Psoas muscle (tissue), 8 donors: ENCODE measurements at places on chromosomes 12 and 14. TPM values are rescaled to one million over a fixed set of nuclear protein-coding genes. Genes with fewer than 3 reads are reported as not detected.

The ABHD4 gene
- total RNA-seq: 16.6 TPM

DNA sequence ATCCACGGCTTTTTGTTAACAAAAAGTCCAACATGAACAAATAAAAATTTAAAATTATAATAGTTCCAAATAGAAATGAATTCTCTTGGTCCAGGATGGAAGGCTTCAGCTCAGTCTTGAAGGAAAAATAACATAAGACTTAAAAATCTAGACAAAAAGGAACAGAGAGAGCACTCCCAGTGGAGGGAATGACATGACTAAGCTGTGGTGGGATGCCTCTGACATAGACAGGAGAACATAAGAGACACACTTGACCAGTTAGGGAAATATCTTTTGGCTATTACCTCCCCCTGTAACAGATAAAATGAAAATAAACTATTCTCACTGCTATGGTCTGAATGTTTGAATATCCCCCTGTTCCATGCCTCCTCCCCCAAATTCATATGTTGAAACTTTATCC is 106.8 kb downstream of the BBS10 start:
- no peak for DNase-seq

The CLEC4D gene
- not detected for total RNA-seq

DNA sequence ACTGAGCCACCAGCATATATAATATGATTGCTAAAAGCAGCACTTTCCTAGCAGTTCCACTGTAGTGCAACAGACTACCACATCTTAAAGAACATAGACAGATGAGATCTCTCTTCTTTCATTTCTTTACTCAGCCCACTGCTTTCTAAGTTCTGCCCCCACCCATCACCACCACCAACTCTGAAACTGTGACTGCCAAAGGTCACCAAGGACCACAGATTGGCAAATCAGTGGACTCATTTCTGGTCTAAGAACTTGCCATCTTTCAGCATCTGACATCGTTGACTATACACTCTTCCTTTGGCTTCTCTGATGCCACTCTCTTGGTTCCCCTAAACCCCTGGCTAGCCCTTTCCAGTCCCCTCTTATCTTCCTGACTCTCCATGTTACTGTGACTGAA is 38.4 kb downstream of the IFNG start:
- DNase-seq: no peak

The RTL1 gene
- total RNA-seq: not detected

- no peak for DNase-seq
These were observed 176.5 kb downstream of the ZFP36L1 start for GRCh38 chr14:68616221-68616902.

The VWF gene
- 99.3 TPM for total RNA-seq

GRCh38 chr14:95045106-95045701 is 112.1 kb downstream of the DICER1 start:
- DNase-seq: no peak

The CCDC177 gene
- not detected for total RNA-seq

DNA sequence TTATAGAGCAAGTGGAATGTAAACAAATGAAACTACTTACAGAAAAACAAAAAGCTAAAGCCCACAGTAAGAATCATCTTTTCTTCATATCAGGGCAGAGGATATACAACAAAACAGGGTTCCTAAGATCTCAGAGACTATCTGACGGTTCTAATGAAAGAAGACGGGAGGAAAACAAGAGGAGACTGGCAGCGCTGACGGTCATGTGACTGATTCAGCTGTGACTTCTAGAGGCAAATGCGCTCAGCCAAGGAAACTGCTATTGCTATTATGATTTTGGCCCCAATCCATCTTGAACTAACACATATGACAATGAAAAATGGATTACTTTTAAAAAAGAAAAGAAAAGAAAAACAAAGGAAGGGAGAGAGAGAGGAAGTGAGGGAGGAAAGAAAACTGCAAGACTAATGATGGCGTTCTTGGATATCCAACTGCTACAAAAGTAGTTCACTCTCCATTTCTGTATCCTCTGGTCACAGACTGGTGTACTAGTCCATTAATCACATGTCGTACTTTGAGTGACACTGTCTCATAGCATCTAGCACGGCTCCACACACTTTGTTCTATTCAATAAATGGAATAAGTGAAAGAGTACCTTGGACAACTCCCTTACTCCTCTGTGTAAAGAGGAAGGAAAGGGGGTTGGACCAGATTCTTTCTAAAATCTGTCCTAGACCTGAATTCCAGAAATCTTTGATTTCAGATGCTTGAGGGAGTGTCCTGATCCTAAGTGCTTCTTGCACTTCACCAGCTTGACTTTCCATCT is 119.3 kb downstream of the DAD1 start:
- DNase-seq: no peak

GRCh38 chr14:74577948-74578275 is 34.1 kb downstream of the LTBP2 start:
- no peak for DNase-seq

The METTL17 gene
- total RNA-seq: 29.7 TPM

DNA sequence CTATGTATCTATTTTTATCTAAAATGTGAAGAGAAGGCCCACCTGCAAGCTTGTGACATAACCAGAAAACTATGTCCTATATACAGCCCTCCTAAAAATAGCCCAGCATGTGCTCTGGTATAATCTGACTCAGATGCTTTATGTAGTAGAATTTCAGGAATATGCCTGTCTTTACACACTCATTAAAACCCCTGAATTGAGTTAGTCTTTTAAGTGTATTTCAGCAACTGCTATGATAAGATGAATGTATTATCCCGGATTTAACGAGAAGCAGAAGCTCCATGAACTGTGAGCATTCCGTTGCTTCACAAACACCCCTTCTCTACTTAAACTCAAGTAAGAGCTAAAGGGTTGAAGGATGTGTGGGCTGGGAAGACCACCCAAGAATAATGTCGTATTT is 89.9 kb upstream of the PRICKLE1 start:
- no peak for DNase-seq

The IAPP gene
- total RNA-seq: not detected

The CLEC7A gene
- total RNA-seq: 1.6 TPM

GRCh38 chr12:17928708-17929366 is 161.2 kb downstream of the RERGL start:
- no peak for DNase-seq

DNA sequence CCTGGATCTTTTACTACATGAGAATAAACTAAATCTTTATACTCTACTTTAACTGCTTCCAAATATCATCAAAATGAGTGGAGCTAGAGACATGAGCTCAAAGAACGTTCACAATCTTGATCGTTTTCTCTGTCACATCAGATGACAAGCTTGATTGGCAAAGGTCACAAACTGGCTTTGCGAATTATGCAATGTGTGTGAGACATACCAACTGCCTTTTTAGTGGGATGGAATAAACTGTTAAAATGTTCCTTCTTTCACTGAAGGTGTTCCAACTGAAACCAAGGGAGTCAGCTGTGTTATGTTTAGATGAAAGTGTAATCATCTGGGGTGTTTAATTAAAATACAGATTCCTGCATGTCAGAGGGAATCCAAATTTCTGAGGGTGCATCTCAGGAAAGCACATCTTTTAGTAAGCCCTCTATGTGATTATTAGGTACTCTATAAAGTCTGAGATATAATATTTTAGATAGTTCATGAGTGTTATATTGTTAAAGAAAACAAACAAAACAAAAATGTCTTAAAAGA is 21.9 kb downstream of the KITLG start:
- no peak for DNase-seq

GRCh38 chr12:62249419-62249818 is 10.8 kb upstream of the USP15 start:
- DNase-seq: no peak

- no peak for DNase-seq
These were observed 242.7 kb downstream of the VRK1 start for GRCh38 chr14:97039717-97040363.

DNA sequence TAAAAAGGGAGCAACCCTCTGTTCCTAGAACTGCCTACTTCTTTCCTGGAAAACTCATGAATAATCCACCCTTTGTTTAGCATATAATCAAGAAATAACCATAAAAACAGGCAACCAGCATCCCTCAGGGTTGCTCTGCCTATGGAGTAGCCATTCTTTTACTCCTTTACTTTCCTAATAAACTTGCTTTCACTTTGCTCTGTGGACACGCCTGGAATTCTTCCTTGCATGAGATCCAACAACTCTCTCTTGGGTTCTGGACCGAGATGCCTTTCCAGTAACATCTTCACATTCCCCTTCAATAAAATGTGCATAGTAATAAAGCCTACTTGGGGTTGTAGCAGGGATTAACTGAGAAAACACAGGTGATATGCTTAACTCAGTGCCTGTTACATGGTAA is 286.4 kb upstream of the AMIGO2 start:
- DNase-seq: no peak

GRCh38 chr12:71782017-71782416 is 27.4 kb downstream of the RAB21 start:
- DNase-seq: no peak

DNA sequence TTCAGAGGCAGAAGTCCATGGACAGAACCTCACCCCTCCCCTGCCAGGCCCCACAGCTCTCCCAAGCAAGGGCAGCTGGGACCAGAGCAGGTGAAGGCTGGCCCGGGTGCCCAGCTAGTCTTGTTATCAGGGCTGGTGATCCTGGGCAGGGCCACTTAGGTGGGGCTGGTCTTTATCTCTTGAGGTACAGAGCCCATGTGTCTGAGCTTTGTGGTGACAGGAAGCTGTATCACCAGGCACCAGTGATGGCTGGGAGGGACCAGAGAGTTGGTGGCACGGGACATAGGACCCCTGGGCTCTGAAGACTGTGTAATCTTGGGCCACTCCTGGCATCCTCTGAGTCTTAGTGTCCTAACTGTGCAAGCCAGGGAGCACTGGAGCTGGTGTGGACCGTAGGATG is 12.8 kb upstream of the HPD start:
- no peak for DNase-seq

The FGF6 gene
- total RNA-seq: 3.9 TPM
